ENCODE measurements at places on chromosomes 5 and 9.

DNA sequence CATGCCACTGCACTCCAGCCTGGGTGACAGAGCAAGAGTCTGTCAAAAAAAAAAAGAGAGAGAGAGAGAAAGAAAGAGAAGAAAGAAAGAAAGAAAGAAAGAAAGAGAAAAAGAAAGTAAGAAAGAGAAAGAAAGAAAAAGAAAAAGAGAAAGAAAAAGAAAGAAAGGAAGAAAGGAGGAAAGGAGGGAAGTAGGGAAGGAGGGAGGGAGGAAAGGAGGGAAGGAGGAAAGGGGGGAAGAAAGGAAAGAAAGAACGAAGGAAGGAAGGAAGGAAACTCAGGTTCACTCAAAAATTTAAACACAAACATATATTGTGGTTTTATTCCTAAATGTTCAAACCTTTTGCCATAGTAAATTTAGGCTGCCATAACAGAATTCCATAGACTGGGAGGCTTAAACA lies 453.0 kb downstream of the SLCO4C1 start:
- no peak for DNase-seq

- DNase-seq, result no peak
These were observed 158.8 kb downstream of the DEPDC1B start for GRCh38 chr5:60540856-60541805.

- DNase-seq, result peak; percentile 17
These were observed 161.0 kb downstream of the ISL1 start for GRCh38 chr5:51544031-51544785.

GRCh38 chr5:124661317-124662141 lies 84.9 kb downstream of the ZNF608 start:
- peak; percentile 93 for DNase-seq

- DNase-seq, result no peak
These were observed 31.8 kb upstream of the ZNF366 start for GRCh38 chr5:72539038-72539437.

DNA sequence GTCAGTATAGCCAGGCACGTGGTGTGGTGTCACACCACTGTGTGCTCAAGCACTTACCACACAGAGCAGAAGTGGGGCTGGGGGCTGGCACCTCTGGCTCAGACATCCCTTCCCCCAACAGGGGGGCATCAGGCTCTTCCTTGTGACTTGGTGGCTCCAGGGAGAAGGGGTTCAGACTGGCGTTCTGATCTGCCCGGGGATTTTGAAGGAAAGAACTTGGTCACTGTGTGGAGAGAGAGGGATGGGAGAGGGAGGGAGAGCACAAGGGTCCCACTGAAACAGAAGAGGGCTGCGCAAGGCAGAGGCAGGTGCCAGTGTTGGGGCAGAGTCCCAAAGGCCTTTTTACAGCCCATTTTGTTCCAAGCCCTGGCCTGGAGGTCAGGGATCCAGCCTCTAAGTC lies 109.7 kb upstream of the ALDH1B1 start:
- DNase-seq, result no peak

- no peak for DNase-seq
These were observed 338.6 kb downstream of the PTPRD start for GRCh38 chr9:10274175-10274574.

DNA sequence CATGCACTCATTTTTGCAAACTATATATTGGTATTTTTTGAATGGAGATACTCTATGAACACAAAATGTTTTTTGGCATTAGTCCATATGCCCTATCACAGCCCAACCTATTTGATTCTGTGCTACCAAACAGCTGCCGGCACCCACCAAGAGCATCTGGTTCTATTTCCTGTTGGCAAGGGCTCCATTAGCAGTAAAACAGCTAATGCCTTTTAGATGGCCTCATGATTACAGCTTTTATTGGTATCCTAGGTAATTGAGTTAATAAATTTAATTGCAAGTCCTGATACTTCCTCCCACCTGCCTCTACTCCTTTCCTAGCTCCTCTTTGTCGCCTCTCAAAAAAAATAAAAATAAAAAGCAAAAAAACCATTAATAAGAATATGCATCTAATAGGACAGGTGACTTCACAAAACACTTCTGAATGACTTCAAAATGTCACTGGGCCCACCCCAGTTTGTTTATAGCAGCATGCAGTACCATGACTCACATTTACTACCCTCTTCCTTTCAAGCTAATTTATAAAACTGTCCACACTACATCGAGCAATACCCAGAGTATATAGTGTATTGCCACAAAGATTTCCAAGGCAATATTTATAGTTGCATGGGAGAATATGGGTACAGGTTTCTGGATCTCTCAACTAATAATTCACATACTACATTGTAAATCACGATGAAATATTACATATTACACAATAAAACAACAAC lies 620.4 kb downstream of the SLCO4C1 start:
- peak; percentile 99 for DNase-seq

DNA sequence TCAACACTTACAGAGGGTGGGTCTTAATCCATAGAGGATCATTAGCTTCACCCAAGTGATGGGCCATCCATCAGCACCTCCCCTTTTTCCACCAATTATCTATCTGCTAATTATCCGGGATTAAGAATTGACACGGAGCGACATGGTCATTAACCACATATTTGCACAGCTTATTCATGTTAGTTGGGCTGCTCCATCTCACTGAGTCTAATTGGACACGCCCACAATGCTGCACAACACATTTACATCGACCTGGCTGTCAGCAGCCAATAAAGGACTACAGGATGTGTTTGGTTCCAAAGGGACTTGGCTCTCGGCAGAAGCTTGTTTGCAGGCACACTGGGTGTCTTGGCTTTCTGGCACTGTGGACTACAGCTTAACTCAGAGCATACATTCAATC lies 21.6 kb downstream of the FOXE1 start:
- DNase-seq, result no peak

- DNase-seq, result no peak
These were observed 3.8 kb upstream of the LHX2 start for GRCh38 chr9:124007565-124008302.

GRCh38 chr5:37520811-37521210 lies 141.7 kb downstream of the WDR70 start:
- DNase-seq, result no peak

DNA sequence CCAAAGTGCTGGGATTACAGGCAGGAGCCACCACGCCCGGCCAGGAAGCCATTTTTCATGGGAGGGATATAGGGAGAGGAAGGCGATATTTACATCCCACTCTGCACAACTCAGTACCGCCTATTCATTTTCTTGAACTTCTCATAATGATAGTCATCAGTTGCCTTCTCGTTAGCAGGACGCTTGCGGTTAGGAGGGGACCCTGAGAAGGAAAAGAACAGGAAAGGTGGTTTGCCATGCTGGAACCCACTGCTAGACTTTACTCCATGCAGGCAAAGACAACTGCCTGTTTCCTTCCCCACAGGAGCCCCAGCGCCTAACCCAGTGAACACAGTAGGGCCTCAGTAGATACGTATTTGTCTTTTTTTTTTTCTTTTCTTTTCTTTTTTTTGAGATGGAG lies 4.1 kb upstream of the TOR1A start:
- no peak for DNase-seq

DNA sequence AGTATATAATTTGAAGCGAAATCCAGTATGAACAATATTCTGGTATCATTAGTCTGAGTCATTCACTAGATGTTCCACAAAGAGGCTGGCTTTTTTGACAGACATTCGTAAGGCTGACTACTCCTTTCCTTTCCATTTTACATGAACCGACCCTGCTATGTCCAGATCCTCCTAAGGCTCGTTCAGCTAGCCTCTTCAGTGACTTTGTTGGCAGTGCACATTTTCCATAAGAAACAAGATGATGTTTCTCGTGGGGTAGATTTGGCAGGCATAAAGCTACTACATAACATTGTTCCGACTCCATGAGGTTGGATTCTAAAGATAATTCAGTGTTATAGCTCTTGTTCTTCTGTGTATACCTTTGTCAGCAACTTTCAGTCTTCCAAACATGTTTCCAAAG lies 49.0 kb downstream of the ZNF462 start:
- DNase-seq, result no peak

DNA sequence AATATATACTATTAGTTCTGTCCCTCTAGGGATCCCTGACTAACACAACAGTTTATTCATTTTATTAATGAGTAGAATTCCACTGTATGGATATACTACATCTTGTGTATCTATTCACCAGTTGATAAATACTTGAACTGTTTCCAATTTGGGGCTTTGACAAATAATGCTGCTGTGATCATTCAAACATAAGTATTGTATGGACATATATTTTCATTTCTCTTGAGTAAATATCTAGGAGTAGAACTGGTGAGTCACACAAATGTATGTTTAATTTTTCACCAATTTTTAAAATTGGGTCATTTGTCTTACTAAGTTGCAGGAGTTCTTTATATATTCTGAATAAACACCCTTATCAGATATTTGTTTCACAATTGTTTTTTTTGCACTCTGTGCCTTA lies 149.1 kb downstream of the FBXL17 start:
- no peak for DNase-seq

GRCh38 chr5:7317751-7318150 lies 78.2 kb upstream of the ADCY2 start:
- DNase-seq, result no peak

DNA sequence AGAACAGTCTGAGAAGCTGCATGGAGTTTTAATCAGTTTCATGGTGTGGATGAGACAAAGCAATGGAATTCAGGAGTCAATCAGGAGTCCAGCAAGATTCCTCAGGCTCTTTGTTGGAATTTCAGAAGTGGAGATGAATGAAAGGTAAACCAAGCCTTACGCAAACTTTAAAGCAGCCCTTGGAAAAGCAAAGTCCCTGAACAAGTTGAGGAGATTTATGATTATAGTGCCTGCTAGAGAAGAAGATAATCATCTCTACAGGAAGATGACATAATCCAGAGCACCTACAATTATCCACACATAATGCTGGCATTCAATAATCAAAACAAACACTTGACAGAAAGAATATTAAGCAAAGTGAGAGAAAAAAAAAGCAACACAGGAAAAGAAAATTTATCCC lies 1380.1 kb upstream of the NUDT12 start:
- no peak for DNase-seq

DNA sequence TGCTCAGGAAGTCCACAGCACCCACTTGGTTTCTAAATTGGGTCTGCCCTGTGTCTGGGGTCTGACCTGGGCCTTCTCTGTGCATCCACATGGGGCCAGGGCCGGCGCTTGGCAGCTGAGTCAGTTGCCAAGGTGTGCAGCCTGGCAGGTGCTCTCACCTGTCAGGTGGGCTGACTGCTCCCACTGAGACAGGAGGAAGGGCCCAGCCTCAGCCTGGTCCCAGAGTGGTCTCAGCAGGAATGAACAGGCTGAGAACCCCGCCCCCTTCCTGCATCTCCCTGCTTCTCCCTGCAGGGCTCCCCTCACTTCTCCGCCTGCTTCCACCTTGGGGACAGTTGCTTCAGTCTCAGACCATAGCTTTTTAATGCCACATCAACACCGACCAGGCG lies 60.5 kb downstream of the BARX1 start:
- no peak for DNase-seq

GRCh38 chr9:73743826-73744225 lies 592.2 kb downstream of the ANXA1 start:
- no peak for DNase-seq

DNA sequence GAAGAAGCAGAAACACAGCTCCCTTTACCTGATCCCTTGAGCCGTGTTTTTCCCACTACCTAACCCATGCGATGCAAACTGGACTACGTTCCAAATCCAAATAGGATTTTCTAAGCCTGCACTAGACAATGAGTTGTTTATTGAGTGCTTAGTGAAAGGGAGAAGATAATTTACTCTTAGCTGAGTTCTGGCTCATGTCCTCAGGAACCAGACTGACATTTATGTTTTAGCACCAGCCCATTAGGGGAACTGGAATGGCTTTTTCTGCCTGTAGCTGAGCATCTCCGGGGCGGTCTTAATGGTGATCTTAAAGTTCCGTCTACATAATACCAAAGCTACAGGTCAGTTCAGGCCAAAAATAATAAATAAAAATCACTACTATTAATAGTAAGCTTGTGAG lies 81.5 kb downstream of the SH3TC2 start:
- DNase-seq, result no peak

GRCh38 chr9:134570151-134570621 lies 71.4 kb upstream of the COL5A1 start:
- no peak for DNase-seq

- peak; percentile 18 for DNase-seq
These were observed 388.7 kb downstream of the CETN3 start for GRCh38 chr5:90020575-90021538.

GRCh38 chr5:89302102-89302891 lies 419.3 kb upstream of the MEF2C start:
- no peak for DNase-seq

- no peak for DNase-seq
These were observed 467 bp upstream of the SMIM32 start for GRCh38 chr5:136193322-136193935.

DNA sequence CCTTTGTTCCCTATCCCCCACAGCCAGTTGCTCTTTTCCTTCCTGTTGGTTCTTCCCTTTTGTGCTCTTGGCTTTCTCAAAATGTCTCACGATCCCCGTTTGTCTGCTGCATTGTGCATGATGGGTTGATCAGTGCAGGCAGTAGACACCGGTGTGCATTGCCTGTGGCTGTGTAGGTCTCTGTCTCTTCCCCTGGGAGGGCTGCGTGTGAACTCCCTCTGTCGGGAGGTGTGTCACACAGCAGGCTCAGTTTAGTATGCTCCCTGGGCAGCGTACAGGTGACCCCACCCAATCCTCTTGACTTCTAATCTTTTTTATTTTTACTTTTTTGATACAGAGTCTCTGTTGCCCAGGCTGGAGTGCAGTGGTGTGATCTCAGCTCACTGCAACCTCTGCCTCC lies 265.3 kb downstream of the FSTL4 start:
- DNase-seq, result peak; percentile 10

DNA sequence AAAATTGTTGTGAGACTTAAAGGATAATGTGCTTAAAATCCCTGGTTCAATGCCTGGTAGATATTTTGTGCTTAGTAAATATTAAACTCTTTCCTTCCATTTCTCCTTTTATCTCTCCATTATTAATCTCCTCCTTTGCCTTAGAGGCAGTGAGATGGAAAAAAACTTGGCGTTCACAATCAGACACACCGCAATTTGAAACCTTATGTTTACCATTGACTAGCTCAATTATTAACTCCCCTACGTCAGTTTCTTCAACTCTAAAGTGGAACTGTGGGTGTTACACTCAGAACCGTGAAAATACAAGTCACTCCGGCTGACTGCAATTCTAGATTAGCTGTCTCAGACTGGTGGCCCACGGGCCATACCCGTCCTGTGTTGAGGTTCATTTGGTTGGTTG lies 327.2 kb downstream of the DEPDC1B start:
- DNase-seq, result no peak

DNA sequence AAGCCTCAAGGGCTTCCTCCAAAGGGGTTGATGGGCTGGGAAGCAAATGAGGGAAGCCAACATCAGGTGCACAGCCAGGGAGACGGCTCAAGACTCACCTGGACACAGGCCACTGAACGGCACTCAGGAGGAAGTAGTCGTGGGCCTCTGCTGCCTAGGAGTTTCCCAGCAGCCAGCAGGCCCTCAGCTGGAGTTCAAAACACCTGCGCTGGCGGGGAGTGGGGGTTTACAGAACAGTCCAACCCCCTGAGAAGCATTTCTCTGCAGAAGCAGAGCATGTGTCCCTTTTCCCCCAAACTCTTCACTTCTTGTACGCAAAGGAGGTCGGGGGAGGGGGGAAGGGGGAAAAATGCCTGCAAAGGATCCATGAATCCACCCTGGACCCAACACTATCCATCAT lies 2.3 kb downstream of the WHRN start:
- DNase-seq, result no peak
